ENCODE measurements at places on chromosomes 5 and 9. TPM values are rescaled to one million over a fixed set of nuclear protein-coding genes. Genes with fewer than 3 reads are reported as not detected.

DNA sequence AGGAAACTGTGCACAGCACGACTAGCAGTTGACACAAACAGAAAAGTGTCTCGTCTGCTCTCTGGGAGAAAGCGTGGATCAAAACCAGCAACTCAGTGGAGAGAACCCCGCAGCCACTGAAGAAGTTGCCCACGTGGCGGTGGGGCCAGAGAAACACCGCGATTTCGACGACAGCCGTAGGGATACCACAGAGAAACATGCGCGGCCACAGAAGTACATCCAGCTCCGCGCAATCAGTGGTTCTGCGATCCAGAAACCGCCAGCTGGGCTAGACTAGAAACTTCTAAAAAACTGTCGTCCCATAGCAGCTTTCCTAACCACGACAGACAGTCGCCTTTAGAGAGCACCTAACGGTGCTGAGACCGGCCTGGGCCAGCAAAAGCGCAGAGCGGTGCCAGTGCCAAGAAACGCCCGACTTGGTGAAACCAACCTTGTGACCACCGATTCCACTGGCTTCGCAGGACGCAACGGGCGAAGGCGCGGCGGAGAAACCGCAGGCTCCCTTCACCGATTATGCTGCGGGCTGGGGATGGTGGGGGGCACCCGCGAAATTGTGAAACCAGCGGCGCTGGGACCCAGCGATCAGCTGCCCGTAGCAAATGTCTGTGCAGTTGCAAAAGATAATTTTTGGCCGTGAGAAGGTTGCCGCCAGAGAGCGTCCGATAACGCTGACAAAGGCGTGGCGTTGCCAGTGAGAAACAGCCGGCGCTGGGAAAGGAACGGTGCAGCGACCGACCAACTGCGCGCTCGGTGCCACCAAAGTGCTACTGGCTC lies 2.7 kb upstream of the ANXA2R start:
- DNase-seq = no peak

- DNase-seq = no peak
Measured at GRCh38 chr5:40378396-40379177, 301.1 kb upstream of the PTGER4 start.

GRCh38 chr9:112149211-112149610 lies 25.9 kb downstream of the SUSD1 start:
- DNase-seq = no peak

DNA sequence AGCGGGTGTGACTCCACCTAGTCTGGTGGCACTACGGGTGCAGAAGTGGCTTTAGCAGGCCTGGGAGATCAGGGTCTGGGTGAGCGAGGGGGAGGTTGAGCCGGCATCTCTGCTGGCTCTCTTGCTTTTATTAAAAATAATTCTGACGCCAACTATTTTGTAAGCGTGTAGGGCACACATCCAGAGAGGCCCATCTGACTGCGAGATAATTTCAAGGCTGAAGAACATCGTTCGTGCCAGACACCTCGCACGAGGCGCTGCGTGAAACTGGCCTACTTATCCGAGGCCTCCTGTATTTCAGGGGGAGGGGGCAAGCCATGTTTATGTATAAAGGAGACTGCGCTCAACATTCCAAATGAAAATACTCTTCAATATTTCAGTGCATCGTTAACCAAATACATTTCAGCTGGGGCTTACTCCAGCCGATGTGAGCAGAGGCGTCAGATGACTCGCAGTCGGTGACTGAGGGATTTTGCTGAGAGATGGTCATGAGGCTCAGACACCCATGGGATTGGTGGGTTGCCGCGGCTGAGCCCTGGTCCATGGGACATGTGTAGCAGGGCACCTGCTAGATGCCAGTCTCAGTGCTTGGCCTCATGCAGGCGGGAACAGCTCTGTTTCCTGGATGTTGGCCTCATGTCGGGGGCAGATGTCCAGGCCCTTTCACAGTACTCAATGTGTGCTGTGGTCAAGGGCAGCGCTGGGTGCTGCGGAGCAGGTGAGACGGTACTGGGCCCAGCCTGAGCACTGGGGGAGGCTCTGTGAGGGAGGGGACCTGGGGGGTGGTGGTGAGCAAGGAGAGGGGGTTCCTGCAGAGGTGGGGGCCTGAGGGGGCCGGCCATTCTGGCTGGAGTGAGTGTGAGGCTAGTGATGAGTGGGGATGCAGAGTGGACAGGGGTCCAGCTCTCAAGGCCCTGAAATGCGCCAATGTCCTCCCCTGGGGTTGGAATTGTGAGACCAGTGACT lies 201.5 kb downstream of the DAB2IP start:
- no peak for DNase-seq

GRCh38 chr5:163505049-163505367 lies 411 bp upstream of the MAT2B start:
- no peak for DNase-seq

DNA sequence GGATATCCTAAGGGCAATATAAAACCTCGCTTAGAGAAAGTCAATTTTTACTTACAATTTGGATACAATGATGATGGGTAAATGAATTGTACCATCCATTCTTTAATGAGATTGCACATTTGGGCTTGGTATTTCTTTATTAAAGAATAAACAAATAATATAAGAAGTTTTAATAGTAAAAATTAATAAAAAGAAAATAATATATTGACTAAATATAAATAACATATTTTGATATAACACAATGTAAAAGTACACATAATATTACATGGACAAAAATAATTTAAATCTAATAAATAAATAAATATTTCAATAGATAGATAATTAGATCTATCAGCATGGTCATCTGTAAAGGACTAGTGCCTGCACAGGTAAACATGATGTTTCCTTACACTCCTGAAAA lies 944 bp downstream of the IFNA21 start:
- no peak for DNase-seq

DNA sequence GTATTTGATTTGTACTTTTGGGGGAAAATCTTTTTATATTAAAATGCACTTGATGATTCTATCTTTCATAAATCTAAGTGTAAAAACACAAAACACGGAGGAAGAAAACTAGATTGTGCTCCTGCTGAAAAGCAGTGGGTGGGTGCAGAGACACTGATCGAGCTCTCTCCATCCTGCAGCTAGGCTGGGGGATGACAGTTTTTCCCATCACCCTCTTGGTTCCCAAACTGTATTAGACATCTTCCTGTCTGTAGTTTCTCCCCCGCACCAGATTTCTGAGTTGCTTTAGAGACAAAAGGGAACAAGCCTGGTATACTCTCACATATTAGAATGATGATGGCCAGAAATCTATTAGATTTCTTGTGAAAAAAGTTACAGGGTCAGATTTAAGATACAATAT lies 99.6 kb downstream of the FAM114A2 start:
- no peak for DNase-seq

DNA sequence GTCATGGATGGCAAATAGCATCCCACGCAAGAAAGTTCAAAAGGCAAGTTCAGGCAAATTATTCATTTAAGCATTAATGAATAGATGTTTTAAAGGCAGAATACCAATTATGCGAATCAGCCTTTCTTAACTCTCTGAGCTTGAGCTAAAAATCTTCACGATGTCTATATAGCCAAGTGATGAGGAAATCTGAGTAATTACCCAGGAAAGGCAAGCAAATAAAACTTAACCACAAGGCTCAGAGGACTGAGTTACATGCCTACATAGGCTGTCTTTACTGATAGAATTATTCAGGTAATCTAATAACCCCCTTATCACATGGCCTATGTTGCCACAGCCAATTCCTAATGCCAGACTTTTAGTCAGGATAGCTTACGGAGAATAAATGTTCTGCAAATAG lies 120.8 kb upstream of the MTAP start:
- no peak for DNase-seq

DNA sequence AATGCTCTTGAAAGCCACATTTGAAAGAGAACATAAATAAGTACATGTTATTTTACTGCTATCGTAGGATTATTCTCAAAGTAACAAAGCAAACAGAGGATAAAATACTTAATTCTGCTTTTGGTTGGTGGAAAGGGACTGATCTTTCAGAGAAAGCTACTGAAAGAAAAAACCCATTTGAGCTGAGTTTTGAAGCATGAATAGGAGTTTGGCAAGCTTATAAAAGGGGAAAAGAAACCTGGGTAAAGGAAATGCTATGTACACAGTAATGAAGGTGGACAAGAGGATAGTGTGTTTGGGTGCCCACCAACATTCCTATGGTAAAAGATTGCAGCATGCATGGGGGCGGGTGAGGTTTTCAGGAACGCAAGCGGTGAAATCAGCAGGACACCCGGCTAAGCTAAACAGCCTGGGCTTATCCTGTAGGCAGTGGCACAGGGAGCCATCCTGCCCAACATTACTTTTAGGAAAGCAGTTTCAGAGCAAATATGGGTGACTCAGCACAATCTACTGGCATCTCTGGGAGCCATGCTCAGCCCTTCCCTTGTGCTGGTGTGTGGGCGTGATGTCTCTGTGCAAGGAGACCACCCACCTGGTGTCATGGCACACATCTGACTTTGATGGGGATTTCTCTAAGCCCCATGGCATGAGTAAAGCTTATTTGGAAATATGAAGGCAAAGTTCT lies 673.9 kb upstream of the KLF4 start:
- no peak for DNase-seq

DNA sequence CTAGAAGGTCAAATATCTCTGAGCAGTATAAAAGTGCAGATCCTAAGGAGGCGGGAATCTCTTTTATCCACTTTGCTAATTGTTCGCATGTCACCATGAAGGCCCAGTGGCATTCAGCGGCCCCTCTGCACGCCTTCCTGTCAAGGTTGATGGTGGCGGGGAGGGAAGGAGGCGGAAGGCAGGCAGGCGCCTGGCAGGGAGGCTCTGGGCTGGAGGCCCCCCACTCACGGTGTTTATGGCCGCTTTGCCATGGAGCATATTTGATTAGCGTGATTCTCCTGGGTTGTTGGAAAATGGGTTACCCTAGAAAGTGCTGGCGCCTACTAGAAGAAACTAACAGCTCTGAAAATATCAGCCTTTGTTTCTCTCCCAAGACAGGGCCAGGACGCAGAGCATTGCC lies 209.6 kb downstream of the FSTL4 start:
- no peak for DNase-seq

GRCh38 chr9:85483208-85483607 lies 258.5 kb downstream of the AGTPBP1 start:
- no peak for DNase-seq

DNA sequence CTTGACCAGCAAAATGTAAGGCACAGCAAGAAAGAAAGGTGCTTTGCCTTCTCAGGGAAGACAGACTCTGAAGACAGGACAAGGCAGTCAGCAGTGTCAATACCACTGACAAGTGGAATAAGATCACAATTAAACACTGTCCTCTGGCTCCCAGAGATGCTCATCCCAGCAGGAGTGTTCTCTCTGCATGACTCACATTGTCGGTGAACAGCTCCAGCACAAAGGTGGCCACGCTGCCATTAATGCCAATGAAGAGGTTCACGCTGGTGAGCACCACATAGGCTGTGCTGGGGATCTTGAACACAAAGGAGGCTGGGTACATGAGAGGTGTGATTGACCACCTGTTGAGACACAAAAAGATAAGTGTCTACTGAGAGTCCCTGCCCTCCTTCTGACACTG lies 31.9 kb downstream of the NIPSNAP3B start:
- no peak for DNase-seq

- no peak for DNase-seq
Measured at GRCh38 chr5:180394031-180394636, 41.0 kb upstream of the GFPT2 start.

GRCh38 chr9:129962889-129963703 lies 79.9 kb downstream of the FNBP1 start:
- peak; percentile 14 for DNase-seq

DNA sequence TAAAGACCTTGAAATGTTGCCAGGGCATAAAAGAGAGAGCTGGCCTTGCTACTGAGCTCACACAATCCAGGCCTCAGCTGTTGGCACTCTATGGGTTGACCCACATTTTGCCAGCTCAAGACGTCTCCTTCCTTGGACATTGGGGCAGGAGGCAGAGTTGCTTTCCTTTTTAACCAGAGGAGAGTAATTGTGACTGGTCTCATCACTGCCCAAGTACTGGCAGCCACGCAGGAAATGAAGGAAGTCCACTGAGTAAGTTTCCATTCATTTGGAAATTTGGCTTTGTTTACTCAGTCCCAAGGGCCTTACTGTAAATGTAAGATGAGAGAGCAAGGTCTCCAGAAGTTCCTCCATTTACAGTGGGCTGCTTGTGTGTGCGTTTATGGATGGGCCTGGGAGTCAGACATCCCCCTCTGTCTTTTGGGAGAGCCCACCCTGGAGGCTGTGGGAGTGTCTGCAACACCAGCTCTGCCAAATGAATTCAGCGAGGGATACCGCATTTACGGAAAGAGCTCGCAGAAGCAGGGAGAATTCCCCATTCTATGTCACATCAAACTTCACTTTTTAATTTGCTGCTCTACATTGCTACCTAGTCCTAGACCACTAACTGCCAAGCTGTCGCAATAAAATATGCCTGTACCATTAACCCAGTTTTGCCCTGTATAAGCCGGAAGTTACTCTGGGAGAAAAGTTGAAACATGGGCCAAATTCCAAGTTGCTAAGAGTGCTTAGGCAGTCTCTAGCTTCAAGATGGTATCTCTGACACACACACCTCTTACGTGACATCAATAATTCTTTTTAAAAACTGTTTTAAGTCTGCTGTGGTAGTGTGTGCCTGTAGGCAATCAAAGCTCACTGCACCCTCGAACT lies 24.5 kb upstream of the PDZD2 start:
- DNase-seq = no peak

- DNase-seq = no peak
Measured at GRCh38 chr9:91187965-91188344, 173.8 kb downstream of the AUH start.

DNA sequence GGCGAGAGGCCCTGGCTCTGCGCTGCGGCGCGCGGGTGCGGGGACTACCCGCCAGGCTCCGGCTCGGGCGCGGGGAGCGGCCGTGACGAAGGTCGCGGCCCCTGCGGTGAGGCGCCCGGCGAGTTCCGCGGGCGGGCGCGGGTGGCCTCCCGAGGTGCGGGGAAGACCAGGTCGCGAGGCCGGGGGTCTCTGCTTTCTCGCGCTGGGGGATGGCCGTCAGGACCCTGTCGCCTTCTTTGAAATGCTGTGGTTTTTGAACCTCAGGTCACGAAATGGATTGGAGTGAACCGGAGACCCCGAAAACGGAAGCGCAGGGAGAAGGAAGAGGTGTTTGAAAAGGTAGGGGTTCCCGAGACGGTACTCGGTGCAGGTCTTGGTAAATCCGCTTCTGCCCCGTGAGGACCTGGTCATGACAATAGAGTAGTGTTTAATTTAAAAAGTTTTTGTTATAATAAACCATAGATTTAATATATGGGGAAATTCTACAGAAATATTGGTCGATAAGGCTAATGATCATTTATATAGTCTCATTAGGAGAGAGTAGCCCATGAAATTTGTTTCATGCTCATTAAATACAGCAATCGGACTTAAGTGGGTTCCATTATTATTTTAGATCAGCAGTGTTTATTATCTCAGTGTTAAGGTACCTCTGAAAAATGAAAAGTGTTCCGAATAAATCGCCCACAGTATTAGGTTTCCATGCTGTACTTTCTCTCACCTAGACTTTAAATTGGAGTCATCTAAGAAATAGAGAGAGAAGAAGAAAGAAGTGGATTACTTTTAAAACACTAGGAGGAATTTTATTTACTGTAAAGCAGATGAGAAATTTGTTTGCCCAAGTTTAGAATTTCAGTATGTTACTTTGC lies 279.0 kb downstream of the AOPEP start:
- no peak for DNase-seq

- no peak for DNase-seq
Measured at GRCh38 chr9:32350682-32351081, 33.8 kb upstream of the ACO1 start.

BARHL1 gene
- total RNA-seq = not detected

F2RL1 gene
- 13.6 TPM for total RNA-seq

KIF4B gene
- total RNA-seq = not detected

EGFLAM gene
- 1.7 TPM for total RNA-seq

FAM114A2 gene
- total RNA-seq = 18.7 TPM

LTC4S gene
- 6.9 TPM for total RNA-seq

ARAP3 gene
- total RNA-seq = 5.9 TPM

FST gene
- 1.6 TPM for total RNA-seq

HMCN2 gene
- total RNA-seq = 0.53 TPM

ANXA2R gene
- 0.57 TPM for total RNA-seq

SH3TC2 gene
- 3.8 TPM for total RNA-seq

SLC46A2 gene
- 0.57 TPM for total RNA-seq
